ENCODE measurements at places on chromosomes 2 and 18.

GRCh38 chr18:79529991-79530390 lies 134.3 kb downstream of the NFATC1 start:
- DNase-seq: peak; percentile 41

GRCh38 chr2:26720322-26721114 lies 28.0 kb downstream of the KCNK3 start:
- DNase-seq: peak; percentile 96

DNA sequence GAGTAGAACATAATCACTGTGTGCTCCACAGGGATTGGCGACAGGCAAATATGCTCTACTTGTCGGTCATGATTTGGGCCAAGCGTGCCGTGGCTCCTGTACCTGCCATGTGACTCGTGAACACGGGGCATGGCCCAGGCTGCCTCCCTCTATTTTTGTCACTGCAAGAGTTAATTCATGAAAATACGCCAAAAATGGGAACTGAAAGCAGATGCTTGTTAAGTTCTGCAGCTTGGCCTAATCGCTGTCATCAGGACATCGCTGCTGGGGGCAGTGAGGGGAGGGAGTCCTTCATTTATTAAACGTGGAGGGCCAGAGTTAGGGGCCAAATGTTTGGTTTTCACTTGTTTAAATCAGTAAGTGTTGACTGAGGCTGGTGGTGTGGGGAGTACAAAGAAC lies 177.8 kb downstream of the BCL2 start:
- DNase-seq: no peak

DNA sequence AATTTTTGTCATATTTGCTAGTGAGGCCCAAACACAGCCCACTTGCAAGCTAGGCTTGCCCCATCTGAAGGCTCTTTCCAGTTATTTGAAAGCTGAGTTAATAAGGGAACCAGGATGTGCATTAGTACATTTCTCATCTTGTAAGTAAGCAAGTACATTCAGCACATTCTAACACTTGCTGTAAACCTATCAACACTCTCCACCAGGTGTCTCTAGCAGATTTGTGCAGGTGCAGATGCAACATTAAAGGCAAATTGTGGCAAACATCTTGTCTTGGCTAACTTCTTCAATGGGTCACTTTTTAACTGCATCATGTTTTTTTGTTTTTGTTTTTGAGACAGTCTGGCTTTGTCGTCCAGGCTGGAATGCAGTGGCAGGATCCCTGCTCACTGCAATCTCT lies 25.3 kb upstream of the MFSD6 start:
- no peak for DNase-seq

DNA sequence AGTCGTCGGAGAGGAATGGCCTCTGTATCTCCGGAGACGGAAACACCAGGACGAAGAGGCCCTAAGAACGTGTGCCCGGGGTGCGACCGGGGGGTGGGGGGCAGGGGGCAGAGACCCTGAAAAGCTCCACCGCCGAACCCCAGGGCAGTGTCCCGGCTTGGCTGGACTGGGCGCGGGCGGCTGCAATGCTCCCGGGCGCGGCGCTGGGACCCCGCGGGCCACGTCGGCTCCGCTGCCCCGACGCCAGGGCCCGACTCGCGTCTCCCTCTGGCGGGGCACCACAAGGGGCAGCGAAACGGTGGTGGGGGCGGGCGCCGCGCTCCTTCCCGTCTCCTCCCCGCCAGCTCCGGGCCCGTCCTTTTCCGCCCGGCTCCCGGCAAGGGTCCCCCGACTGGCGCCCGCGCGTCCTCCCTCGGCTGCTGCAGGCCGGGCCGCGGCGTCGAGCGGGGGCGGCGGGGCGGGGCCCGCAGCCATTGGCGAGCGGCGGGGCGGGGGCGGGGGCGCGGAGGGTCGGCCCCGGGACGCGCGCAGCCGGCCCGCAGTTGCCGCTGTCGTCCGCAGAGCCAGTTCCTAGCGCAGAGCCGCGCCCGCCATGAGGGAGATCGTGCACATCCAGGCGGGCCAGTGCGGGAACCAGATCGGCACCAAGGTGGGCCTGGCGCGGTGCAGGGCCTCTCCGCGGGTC lies at the start of gene TUBB6:
Gene TUBB6, plus strand, starts transcription at position 541 of the 685 bp plus-strand sequence. Its CDS starts 52 bp downstream, at position 593.
- peak; percentile 93 for DNase-seq

DNA sequence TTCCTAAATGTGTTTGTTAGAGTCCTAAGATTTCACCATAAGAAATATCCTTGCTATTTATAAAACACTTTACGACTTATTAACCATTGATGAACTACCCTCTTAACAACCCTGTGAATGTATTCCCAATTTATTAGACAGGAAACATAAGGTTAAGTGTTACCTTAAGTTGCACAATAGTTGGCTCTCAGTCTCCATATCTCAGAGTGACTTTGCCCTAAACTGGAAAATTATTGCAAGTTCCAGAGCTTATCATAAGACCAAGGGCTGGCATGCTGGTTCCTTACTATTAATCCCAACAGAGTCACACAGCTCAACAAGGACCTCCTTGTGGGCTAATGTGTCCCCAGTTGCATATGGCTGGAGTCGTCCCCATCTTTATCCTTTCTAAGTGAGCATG lies 165.8 kb downstream of the INSIG2 start:
- DNase-seq: no peak

GRCh38 chr18:34730774-34731173 lies 20.7 kb downstream of the DTNA start:
- DNase-seq: no peak

GRCh38 chr18:70688286-70688685 lies 399.4 kb downstream of the SOCS6 start:
- DNase-seq: no peak

All from right cardiac atrium (tissue), 5 donors.